ENCODE measurements at places on chromosomes 16 and 17.

DNA sequence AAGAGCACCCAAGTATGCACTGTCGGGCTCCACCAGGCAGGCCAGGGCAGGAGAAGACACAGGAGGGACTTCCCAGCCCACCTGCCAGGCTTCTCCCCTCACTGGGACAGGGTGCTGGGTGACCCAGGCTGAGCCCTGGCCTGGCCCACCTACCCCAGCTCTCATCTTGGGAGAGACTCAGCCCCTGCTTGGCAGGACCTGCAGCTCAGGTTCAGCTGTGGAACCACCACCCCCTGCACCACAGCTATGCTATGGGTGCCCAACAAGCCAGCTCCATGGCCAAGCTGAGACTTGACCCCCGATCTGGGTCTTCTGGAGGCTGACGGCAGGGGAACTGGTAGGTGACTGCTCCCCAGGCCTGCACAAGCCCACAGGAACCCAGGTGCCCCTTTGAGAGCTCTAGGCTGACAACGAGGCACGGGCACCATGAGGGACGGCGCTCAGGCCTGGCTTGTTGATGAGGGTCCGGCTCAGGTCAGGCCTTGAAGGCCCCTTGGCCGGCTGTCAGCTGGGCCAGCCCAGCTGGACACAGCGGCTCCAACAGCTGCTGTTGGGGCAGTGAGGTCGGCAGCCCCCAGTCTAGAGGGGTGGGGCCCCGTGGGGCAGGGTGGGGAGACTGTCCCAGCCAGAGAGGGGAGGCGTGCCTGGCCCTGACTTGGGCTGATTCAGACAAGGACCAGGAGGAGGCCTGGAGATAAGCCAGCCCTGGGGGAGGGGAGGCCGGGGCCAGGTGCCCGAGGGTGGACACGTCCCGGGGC lies 4.6 kb downstream of the RPUSD1 start:
- no peak for DNase-seq

- no peak for DNase-seq
Measured at GRCh38 chr17:42779936-42780850, at the start of gene WNK4. TSS of gene WNK4 (plus strand) at chr17:42780610. CDS start at chr17:42780699, 89 bp downstream.

DNA sequence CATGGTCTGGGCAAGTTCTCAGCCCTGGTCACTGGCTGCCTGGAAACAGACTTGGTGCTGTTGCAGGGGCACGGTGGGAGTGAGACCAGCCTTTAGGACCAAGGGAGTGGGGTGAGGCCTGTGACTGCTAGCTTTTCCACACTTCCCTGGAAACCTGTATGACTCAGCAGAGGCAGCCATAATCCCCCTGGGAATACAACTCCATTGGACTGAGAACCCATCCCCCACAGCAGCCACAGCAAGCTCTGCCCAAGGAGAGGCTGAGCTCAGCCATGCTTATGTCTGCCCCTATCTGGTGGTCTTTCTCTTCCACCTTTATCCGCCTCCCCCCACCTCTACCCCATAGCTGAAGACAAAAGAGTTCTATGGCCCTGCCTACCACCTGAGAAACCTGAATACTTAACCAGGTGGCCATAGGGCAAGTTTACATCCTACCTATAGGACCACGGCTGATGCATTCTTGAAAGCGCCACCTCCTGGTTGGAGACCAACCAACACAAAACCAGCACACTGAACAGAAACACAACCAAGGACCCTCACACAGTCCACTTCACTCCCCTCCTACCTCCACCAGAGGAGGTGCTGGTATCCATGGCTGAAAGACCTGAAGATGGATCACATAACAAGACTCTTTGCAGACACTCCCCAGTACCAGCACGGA lies 816.2 kb upstream of the SOX9 start:
- no peak for DNase-seq

- DNase-seq: no peak
Measured at GRCh38 chr16:56780646-56781045, 50.7 kb downstream of the NUP93 start.

DNA sequence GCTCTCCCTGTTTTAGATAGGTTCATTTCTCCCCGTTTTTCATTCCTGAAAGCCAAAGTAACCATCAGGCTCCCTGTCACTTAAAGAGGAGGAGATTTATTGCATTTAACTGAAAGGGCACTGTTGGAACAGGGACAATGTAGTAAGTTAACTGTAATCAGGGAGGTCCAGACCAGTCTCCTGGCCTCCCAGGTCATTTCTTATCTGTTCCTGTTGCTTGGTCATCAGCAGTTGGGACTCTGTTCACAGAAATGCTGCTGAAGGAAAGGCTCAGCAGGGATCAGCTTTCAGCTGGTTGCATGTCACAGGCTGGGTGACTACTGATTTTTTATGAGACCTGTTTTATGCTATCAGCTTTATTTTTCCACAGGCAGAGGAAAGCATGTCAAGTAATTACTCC lies 622.6 kb upstream of the GOT2 start:
- no peak for DNase-seq

GRCh38 chr17:33688771-33689170 lies 395.7 kb upstream of the ASIC2 start:
- DNase-seq: peak; percentile 23

DNA sequence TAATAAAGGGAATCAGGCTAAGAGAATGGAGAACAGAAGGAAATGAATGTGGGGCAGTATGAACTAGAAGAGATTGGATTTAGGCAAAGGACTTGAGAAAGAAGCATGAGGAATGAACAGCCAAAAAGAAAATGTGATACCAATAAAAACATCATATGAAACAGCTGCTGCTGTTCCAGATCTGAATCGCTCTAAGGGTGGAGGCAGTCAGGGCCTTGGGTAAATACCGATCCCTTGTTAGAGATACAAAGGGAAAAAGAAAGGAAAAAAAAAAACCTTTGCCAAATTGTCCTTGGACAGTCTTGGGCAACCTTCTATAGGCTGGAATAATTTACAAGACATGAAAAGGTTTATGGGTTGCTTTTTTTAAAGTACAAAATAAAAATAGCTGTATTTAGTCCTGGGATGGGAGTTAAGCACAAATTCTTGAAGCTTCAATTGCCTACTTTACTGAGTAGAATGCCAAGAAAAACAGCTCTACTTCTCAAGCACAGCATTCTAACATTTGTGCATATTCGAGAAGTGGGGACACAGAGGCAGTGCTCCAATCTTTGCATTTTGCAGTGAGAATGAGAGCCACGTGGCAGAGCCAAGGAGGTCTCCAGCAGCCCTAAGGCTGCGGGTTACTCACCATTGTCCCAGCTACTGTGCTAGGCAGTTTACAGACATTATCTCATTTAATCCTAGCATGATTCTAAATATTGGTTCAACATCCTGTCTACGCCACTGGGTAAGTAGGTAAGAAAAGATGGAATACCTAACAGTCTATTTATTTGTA lies 43.3 kb upstream of the PSMD7 start:
- DNase-seq: no peak

DNA sequence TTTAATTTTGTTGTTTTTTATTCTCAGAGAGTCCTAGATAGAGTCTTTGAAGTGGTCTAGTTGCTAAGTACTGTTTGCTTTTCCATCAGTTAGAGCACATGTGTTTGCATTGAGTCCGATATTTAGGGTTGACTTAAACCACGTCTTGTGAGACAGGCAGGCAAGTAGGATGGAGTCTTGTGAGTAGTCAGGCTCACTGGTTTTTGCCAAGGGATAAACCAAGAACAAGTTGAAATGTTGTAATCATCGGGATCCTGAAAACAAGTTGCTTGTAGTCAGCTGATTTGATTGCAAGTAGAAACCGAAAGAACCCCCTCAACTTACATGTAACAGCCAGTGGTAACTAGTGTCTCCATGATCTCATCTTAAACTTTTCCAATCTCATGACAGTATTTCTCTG lies 17.2 kb downstream of the ATP6V0A1 start:
- DNase-seq: no peak

DNA sequence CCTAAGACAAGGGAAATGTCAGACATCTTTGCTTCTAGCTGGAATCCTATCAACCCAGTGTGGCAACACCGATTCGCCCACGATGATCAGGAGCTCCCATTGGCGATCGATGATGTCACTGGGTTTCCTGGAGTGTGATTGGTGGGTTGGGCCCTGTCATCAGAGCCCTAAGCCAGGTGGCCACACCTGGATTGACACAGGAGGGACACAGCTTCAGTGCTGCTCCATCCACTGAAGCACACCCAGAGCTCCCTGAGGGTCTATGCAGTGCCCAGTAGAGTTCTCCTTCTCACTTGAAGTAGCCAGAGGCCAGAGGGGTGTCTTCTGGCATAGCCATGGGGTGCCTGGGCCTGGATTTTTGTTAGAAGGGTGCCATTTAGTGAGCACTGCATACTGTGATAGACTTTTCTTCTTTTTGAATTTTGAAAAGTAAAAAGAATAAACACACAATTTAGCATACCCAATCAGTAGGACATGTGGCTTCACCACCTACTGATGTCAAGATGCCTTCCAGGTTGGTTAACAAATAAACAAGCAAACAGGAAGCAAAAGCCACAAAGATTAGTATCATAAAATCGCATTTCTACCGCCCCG lies 77.6 kb downstream of the CMIP start:
- DNase-seq: no peak

DNA sequence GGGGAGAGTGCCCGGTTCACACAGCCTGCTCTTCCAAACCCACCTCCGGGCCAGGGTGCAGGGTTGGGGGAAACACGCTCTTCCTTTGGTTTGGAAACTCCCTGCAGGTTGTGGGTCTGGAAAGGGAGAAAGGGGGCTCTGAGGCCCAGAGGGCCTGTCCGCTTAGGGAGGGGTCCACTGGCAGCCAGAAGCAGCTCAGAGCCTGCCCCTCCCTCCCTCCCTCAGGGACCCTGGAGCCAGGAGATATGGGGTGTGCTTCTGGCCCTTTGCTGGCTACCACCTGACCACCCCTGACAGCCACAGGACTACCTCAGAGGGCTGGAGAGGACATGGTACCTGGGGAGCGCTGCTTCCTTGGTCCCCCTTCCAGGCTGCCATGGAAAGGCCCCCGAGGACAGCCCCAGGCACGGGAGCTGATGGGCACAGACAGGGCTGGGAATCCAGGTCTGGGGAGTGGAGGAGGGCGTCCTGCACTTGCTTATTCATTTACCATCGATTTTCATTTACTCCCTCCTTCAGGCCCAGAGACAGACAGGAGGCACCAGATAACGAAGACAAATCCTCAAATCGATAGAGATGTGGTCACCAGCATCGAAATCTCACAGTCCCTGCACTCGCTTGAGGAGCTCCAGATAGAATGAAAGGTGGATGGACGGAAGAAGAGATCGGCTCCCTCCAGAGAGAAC lies 48.4 kb upstream of the DOC2B start:
- no peak for DNase-seq

GRCh38 chr16:56630134-56630533 lies 2.3 kb upstream of the MT1M start:
- DNase-seq: no peak
